ENCODE measurements at places on chromosomes 7 and 10.

DNA sequence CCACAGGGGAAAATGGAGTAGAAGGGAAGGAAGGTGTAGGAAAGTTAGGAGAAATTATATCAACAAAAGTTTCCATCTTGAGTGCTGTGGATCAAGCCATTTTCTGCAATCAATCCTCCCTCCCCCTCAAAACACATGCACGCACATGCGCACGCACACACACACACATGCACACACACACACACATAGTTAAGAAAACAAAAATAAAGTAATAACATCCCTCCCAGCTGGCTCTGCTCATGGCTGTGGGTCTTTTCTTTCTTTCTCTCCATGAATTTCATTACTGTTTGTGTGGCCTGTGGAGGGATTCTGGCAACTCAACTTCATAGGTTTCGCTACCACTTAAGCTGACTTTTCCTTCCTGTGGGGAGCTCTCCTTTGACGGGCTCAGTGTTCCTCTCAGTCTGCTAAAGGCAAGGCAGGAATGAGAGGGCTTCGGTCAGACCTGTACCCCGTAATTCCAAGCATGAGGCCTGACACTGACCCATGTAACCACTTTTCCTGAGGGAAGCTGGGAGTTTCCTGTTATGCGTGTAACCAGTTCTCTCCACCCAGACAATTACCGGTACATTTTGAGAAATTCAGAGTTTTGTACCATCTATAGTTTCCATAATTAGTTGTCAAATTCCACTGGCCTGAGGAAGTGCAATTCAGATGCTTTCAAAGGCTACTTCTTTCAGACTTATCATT lies 79.8 kb downstream of the ZNF92 start:
- no peak for DNase-seq

DNA sequence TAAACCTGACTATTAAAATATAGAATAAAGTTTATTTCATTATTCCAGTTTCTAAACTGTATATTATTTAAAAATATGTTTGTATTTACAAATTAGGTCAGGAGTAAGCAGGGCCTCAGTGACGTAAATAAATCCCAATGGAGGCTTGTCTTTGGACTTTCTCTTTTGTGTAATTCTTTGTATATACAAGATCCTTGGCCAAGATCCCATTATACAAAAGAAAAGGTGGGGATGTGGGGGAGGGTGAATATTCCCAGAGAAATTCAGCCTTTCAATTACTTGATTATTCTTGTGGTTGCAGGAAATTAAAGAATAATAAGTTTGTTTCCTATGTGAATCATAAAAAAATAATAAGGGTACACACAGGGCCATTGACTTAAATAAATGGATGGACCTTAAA lies 178.7 kb upstream of the PRPS1L1 start:
- DNase-seq: no peak

- DNase-seq: no peak
Measured at GRCh38 chr10:33252794-33253203, 81.7 kb downstream of the NRP1 start.

GRCh38 chr10:71382757-71383156 lies 14.0 kb upstream of the CDH23 start:
- DNase-seq: no peak

DNA sequence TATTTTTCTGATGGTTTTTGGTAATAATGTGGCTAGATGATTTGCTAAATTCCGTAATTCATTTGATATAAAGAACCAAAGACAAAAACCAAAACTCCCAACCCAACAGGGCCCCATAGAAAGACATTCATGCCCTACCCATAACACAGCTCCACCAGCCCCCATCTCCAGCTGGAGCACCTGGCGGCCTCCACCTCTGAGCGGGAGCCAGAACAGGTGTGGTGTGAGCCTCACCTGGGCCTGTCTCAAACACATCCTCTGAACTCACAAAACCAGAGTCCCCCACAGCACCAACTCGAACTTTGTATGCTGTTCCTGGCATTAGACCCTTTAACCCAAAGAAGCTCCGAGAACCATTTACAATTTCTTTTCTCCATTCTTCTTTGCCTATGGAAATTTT lies 36.5 kb upstream of the LAMB4 start:
- DNase-seq: no peak

DNA sequence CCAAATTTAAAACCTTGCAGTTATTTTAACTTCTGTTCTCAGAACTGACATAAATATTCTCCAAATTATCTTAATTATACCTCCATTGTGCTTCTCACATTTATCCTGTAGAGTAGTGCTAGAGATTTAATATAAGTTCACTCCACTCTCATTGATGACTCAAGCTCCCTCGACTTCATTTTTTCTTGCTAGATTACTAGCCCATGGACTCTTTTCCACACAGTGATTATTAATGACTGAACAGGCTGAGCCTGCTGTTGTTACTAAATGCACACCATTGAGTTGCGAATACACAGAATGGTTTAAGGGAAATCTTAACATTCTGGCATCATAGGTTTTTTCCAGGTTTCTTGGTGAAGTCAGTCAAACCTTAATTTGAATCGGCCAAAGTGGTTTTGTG lies 179.5 kb upstream of the AKR1E2 start:
- DNase-seq: no peak
